NCI-H524 treated with DMSO at 0.1 percent for 48 hours (cell line): ENCODE measurements at places on chromosomes 4 and X.

DNA sequence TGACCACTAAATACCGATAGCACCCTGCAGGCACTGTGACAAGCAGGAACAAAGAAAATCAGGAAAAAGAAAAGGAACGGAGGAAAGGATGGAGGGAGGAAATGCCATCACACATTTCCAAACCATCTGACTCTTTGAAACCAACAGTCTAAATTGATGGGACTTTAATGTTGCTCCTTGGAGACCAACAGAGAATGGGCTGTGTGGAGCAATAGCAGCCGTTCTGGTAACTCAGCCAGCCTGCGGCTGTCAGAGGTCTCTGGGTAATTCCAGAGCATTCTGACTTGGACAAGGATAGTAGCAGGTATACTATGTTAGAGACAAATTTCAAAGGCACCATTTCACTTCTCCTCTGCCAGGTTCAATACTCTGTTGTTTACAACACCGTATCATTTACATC lies 18.0 kb downstream of the PARM1 start:
- DNase-seq, result no peak

DNA sequence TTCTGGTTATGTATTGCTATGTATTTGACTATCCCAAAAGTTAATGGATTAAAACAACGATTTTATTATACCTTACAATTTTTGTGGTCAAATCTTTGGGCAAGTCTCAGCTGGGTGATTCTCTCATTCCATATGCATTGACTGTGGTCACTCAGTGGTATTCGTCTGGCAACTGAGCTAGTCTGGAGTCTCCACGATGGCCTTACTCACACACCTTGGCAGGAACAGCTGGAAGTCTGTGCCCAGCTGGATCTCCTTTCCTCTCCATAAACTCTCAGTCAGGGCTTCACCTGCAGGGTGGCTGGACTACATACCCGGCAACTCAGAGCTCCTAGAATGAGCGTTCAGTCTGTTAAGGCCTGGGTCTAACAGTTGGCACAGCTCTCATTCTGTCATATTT lies 141.1 kb upstream of the WDFY3 start:
- no peak for DNase-seq

- no peak for DNase-seq
Measured at GRCh38 chr4:24603343-24603742, 19.0 kb upstream of the DHX15 start.

DNA sequence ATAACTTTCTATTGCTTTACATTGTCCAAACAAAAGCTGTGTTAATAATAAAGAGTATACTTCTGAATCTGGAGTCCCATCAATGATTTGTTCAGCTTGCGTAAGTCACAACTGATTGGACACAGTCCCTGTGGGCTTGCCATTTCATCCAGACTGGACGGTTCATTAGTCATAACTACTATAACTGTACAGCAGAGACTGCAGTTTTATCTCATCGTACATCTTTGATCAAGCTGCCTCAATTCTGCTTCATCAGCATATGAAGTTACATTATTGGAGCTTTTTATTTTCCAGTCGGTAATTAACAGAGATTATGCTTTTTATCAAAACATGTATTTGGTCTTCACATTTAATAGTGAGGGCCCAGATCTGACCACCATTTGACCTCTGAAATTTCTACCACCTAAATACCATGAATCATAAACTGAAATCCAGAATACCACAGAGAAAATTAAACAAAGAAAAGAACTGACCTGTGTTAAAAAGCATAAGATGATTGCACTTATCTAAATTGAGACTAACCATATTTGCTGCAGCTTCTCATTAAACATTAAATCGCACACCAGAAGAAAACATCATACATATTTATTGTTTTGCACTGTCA lies 12.5 kb upstream of the MAB21L2 start:
- DNase-seq, result no peak
